Transverse colon (tissue), 4 donors: ENCODE measurements at places on chromosomes 12 and 14. TPM values are rescaled to one million over a fixed set of nuclear protein-coding genes. Genes with fewer than 3 reads are reported as not detected.

- no peaks in the 10 kb centered on the region for H3K36me3 ChIP-seq
- peak overlapping the region; percentile 82 for H3K27ac ChIP-seq
- DNase-seq: no peak
- H3K4me3 ChIP-seq: no peak overlapping the region
These were observed 21.7 kb upstream of the CATSPERB start for GRCh38 chr14:91753501-91754128.

GRCh38 chr12:52181746-52182145 is 10.1 kb downstream of the KRT80 start:
- H3K27ac ChIP-seq: no peak overlapping the region
- H3K4me3 ChIP-seq: no peak overlapping the region
- H3K4me1 ChIP-seq: no peaks in the 10 kb centered on the region
- no peaks in the 10 kb centered on the region for H3K27me3 ChIP-seq
- H3K36me3 ChIP-seq: no peaks in the 10 kb centered on the region
- no peak for DNase-seq

DNA sequence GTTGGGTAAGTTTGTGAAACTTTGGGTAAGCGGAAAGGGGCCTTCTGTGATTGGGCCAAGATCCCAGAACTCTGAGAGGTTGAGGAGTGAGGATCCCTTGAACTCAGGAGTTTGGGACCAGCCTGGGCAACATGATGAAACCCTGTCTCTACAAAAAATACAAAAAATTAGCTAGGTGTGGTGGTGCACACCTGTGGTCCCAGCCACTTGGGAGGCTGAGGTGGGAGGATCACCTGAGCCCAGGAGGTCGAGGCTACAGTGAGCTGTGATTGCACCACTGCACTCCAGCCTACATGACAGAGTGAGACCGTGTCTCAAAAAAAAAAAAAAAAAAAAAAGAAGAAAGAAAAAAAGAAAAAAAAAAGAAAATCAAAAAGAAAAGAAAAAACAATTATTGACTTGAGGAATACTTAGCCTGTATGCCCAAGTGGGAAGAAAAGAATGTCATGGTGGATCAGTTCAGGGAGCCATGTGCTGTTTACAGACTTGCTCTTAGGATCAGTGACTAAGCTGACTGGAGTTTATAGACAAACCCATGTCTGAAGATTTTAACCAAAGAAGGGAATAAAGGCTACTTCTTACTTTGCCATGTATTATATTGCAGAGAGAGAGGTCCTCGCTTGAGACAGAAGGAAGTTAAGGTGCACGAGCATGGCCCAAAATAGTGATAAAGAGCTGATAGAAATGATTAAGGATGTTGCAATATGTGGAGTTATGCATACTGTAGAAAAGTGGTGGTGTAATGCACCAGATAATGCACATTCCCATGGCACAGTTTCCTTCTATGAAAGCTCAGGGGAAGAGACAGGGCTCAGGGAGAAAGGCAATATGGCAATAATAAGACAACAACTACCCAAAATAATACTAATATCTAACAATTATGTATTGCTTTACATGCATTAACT is 881 bp downstream of the HSD17B6 start:
- peak overlapping the region; percentile 7 for H3K4me3 ChIP-seq
- H3K4me1 ChIP-seq: no peaks in the 10 kb centered on the region
- peak overlapping the region; percentile 42 for H3K27ac ChIP-seq
- no peak for DNase-seq

GRCh38 chr14:21059842-21060613 is 2.4 kb downstream of the RNASE8 start:
- no peak for DNase-seq
- no peaks in the 10 kb centered on the region for H3K36me3 ChIP-seq
- no peaks in the 10 kb centered on the region for H3K27me3 ChIP-seq
- H3K4me1 ChIP-seq: no peaks in the 10 kb centered on the region

GRCh38 chr12:18496156-18496555 is 234.8 kb downstream of the PIK3C2G start:
- H3K36me3 ChIP-seq: no peaks in the 10 kb centered on the region
- no peak for DNase-seq
- no peaks in the 10 kb centered on the region for H3K4me1 ChIP-seq
- no peak overlapping the region for H3K4me3 ChIP-seq
- no peak overlapping the region for H3K27ac ChIP-seq

- H3K4me1 ChIP-seq: no peaks in the 10 kb centered on the region
- no peaks in the 10 kb centered on the region for H3K36me3 ChIP-seq
- DNase-seq: no peak
- no peak overlapping the region for H3K27ac ChIP-seq
These were observed 44.9 kb upstream of the PLEKHG3 start for GRCh38 chr14:64659366-64659765.

- H3K4me1 ChIP-seq: peaks cover 14% of the 10 kb centered on the region
- H3K36me3 ChIP-seq: no peaks in the 10 kb centered on the region
- H3K4me3 ChIP-seq: no peak overlapping the region
- no peak for DNase-seq
These were observed 70.1 kb downstream of the TSPAN9 start for GRCh38 chr12:3147260-3147659.

- H3K4me3 ChIP-seq: no peak within 1 kb of the TSS
- H3K4me1 ChIP-seq: peaks cover 12% of the 10 kb centered on the region
- peak; percentile 89 for DNase-seq
- no peaks in the 10 kb centered on the region for H3K36me3 ChIP-seq
- peaks cover 42% of the 10 kb centered on the region for H3K27me3 ChIP-seq
These were observed at the start of gene SSTR1 for GRCh38 chr14:38207736-38208617. TSS of gene SSTR1 (plus strand) at chr14:38207904. CDS start at chr14:38209390, 1,486 bp downstream.

- no peak overlapping the region for H3K4me3 ChIP-seq
- no peak for DNase-seq
- H3K4me1 ChIP-seq: no peaks in the 10 kb centered on the region
- no peak overlapping the region for H3K27ac ChIP-seq
- no peaks in the 10 kb centered on the region for H3K27me3 ChIP-seq
These were observed 232.8 kb upstream of the FBXO33 start for GRCh38 chr14:39665075-39665475.

- no peaks in the 10 kb centered on the region for H3K27me3 ChIP-seq
- H3K4me3 ChIP-seq: no peak overlapping the region
- DNase-seq: no peak
- H3K4me1 ChIP-seq: no peaks in the 10 kb centered on the region
These were observed 21.1 kb downstream of the TMBIM6 start for GRCh38 chr12:49762468-49762847.

DNA sequence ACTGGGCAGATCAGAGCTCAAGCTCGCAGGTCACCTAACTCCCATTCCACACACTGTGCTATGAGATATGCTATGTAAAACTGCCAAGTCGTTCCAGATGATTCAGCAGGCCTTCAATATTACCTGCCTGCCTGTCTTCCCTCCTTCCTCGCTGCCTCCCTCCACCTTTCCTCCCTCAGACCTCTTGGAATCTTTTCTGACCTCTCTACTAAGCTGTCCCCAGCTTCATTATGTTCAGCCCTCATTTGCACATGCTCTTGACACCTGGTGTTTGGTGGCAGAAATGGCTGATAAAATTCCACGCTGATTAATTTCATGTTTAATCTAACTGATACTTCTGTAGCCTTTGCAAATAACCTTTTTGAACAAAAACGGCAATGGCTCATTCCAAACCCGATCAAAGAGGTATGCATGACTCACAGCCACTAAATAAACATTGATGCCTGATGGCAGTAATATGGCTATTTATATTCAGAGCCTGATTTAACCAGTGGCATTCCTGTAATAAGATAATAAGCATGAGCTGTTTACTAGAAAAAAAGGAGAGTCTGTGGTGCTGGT is 130.8 kb upstream of the EGLN3 start:
- no peaks in the 10 kb centered on the region for H3K36me3 ChIP-seq
- H3K27ac ChIP-seq: peak overlapping the region; percentile 44
- no peak for DNase-seq
- no peaks in the 10 kb centered on the region for H3K27me3 ChIP-seq
- no peaks in the 10 kb centered on the region for H3K4me1 ChIP-seq

DNA sequence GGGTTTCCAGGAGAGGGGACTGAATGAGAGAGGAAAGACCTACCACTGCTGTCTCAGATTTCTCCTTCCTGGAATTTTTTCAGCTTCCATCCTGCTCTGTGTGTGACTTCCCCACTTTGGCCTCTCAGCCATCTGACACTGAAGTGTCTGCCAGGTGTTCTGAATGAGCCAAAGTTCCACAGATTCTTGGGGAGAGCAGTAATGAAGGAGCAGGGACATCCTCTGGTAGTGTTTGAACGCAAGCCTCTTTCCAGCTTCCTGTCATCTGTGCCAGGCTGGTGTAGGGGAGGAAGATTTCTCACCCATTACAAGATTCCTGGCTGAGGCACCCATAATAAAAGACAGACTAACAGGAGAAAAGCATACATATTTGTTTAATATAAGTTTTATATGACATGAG is 141.7 kb upstream of the NRXN3 start:
- H3K4me3 ChIP-seq: no peak overlapping the region
- H3K27me3 ChIP-seq: peaks cover 12% of the 10 kb centered on the region
- H3K27ac ChIP-seq: no peak overlapping the region
- no peaks in the 10 kb centered on the region for H3K36me3 ChIP-seq
- no peaks in the 10 kb centered on the region for H3K4me1 ChIP-seq

DNA sequence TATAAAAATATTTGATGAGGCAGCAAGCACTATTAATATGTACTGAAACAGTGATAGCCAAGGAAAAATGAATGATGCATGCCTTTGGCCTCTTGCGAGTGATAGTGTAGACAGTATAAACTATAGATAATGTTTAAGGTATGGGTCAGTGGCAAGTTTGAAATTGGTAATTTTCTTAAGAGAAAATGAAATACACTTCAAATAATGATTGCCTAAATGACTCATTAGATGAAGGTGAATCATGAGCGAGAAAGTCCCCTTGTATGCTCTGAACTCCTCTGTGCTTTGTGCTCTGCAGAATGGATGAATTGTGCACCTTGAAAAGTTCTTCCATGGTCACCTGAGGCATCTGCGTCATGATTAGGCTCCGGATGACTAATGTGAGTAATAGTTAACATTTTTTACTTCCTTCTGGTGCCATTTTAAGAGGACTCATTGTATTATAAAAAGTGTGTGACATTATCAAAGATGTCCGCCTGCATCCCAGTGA is 84.9 kb upstream of the RTL1 start:
- DNase-seq: no peak
- no peaks in the 10 kb centered on the region for H3K4me1 ChIP-seq
- no peaks in the 10 kb centered on the region for H3K27me3 ChIP-seq
- no peak overlapping the region for H3K27ac ChIP-seq

GRCh38 chr12:38907201-38907923 is 2.0 kb upstream of the CPNE8 start:
- H3K27ac ChIP-seq: peak overlapping the region; percentile 95
- no peaks in the 10 kb centered on the region for H3K36me3 ChIP-seq
- H3K4me3 ChIP-seq: peak overlapping the region; percentile 57
- no peaks in the 10 kb centered on the region for H3K4me1 ChIP-seq
- no peak for DNase-seq

DNA sequence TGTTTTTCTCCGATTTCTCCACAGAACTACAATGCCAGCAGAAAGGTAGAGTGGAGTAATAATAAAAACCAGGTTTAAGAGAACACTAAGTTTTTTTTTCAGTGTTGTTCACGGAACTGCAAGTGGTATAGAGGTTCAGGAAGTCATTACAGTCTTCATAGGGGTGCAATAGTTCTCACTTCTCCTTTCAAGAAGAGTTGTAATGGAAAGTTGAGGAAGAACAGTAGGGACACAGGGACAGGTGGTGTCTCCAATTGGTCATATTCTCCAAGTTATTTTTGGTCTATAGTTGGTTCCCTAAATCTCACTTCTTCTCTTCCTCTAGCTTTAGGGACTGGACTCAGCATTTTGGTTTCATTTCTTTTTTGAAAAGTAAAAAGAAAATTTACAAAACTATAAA is 894.0 kb downstream of the NRXN3 start:
- no peaks in the 10 kb centered on the region for H3K36me3 ChIP-seq
- DNase-seq: no peak
- H3K4me1 ChIP-seq: no peaks in the 10 kb centered on the region
- H3K27ac ChIP-seq: no peak overlapping the region
- H3K4me3 ChIP-seq: no peak overlapping the region

- H3K4me3 ChIP-seq: peak overlapping the region; percentile 19
- no peaks in the 10 kb centered on the region for H3K27me3 ChIP-seq
- H3K36me3 ChIP-seq: no peaks in the 10 kb centered on the region
- peaks cover 32% of the 10 kb centered on the region for H3K4me1 ChIP-seq
- peak; percentile 85 for DNase-seq
These were observed 29.3 kb downstream of the SLC7A8 start for GRCh38 chr14:23153851-23154796.

DNA sequence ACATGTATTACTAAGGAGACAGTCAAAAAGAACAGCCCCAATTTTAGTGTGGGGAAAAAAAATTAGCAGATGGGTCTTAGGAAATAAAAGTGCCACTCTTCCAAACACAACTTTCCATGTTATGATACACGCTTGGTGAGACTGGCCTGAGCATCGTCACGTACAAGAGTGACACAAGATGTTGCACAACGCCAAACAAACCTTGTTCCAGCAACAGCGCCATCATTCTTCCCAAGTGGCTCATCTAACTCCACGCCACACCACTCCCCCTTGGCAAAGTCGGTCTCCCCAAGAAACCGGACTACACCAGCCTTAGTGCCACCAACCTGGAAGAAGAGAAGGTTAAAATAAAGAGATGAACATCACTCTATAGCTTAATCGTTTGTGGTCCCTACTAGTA is 58.7 kb downstream of the CLIP1 start:
- DNase-seq: no peak
- no peak overlapping the region for H3K4me3 ChIP-seq
- H3K4me1 ChIP-seq: peaks cover 29% of the 10 kb centered on the region
- no peaks in the 10 kb centered on the region for H3K27me3 ChIP-seq

DNA sequence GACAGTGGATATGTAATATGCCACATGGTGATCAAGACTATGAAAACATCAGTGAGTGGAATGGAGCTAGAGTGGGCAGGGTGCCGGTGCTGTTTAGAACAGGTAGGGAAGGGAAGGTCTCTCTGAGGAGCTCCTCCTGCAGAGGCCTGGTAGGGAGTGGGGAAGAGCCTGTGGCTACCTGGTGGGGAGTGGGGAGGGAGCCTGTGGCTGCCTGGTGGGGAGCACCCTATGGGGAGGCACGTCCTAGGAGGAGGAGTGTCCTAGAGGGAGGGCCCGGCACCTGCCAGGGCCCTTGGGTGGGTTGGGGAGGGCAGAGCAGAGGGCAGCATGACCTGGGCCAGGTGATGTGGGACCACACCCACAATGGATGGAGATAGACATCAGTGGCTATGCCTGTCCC is 122.6 kb downstream of the ADGRD1 start:
- DNase-seq: no peak
- H3K27ac ChIP-seq: no peak overlapping the region
- H3K27me3 ChIP-seq: no peaks in the 10 kb centered on the region
- no peaks in the 10 kb centered on the region for H3K4me1 ChIP-seq
- H3K36me3 ChIP-seq: no peaks in the 10 kb centered on the region

GRCh38 chr12:102696045-102696444 is 215.7 kb upstream of the IGF1 start:
- H3K27ac ChIP-seq: no peak overlapping the region
- no peaks in the 10 kb centered on the region for H3K27me3 ChIP-seq
- H3K4me3 ChIP-seq: no peak overlapping the region
- H3K4me1 ChIP-seq: no peaks in the 10 kb centered on the region
- DNase-seq: no peak

GRCh38 chr12:97805146-97805545 is 342.5 kb downstream of the RMST start:
- DNase-seq: no peak

The CPSF6 gene
- total RNA-seq: 46.0 TPM

The APOF gene
- not detected for total RNA-seq

The ANHX gene
- total RNA-seq: not detected

The GZMB gene
- 2.6 TPM for total RNA-seq

The KLRG1 gene
- 2.5 TPM for total RNA-seq

The LRP10 gene
- 88.8 TPM for total RNA-seq
